ENCODE measurements at places on chromosomes 5 and 9.

DNA sequence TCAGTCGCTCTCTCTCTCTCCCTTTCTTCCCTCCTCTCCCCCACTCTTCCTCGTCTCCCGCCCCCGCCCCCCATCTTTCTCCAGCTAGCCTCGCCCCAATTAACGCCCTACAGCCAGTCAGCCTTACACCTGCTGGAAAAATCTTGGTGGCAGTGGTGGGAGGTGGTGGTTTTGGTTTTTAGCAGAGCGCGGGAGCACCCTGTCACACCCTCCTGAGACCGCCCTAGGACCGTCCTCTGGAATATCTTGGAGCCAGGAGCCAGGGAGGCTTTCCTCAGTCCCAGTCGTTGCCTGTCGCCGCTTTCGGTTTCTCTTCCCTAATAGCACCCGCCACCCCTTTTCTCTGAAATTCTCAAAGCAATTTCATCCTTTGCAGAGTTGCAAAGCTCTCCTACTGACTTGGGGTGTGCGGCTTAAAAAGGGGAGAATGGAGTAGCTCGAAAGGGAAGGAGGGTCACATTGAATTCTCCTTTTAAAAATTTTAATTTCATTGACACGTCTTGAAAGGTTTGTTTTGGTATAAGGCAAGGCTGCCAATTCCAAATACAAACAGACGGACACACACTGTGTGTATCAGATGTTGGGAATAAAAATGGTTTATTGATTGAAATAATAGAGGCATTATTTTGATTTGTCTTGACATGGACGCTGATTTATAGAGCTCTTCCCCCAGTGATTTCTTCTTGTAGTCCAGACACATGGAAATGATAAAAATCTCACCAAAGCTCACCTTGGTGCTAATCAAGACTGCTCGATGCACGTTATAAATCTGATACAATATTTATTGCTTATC, 301.3 kb downstream of the PARP8 start:
- DNase-seq: peak; percentile 12

DNA sequence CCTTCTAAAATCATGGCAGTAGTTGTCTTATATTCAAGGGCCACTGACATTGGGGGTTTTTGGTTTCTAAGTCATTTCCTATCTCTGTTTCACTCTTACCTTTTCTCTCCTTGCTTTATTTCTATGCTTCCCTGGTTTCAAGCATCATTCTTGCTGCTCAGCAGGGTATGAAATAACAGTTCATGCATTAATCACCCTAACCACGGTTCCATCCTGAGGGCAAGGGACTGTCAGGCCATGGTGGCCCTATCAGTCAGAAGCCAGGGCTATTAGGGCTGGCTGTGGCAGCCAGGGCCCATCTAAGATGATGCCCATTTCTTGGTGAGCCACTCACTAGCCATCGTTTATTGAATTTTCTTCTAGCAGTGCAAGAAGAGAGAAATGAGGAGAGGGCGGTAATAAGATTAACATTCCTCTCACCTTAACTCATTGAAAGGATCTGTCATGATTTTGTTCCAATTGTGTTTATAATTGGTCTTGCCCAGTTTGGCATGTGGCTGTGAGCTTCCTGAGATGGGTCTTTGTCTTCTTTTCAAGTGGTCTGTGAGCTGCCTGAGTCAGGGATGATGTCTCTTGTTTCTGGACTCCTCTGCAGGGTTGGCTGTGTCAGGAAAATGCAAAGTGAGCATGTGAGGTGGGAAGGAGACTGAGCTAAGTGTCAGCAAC, 45.2 kb downstream of the CYSTM1 start:
- no peak for DNase-seq

GRCh38 chr9:116405321-116405720, 251.7 kb downstream of the PAPPA start:
- no peak for DNase-seq

DNA sequence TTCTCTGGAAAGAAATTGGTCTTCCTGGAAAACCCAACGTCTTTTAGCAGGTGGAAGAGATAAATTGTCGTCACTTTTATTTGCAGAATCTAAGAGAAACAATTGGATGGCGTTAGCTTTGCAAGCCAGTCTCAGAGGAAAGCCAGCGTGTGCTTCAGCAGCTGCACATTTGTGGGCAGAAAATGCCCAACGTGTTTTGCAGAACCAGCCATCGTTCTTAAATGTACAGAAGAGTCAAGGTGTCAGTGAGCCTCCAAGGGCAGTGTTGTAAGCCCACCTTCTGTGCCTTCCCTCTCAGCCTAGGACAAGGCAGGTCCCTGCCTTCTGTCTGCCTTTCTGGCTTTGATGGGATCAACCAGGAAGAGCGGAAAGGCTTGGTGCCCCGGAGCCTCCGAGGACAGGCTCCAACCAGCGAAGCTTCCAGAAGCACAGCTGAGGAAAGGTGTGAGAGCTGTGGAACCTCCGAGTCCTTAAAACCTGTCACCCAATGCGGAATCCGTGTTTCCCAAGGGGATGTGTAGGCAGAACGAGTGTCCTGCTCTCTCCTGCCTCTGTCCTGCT, 116.0 kb upstream of the IRX2 start:
- DNase-seq: no peak

All from lung microvascular endothelial cell (primary cell).